Smooth muscle cell of the umbilical artery (primary cell): ENCODE measurements at places on chromosomes 3 and 15. TPM values are rescaled to one million over a fixed set of nuclear protein-coding genes. Genes with fewer than 3 reads are reported as not detected.

The PHLDB2 gene
- 61.5 and 122 TPM in 2 replicates for total RNA-seq

The CCDC71 gene
- 15.1 and 19.7 TPM in 2 replicates for total RNA-seq

The COLQ gene
- 0.23 and 0.30 TPM in 2 replicates for total RNA-seq

The GATA2 gene
- total RNA-seq = 1.5 and 2.1 TPM in 2 replicates

The CD200 gene
- 33.3 and 66.5 TPM in 2 replicates for total RNA-seq

The IGSF10 gene
- total RNA-seq = 0.59 and 1.6 TPM in 2 replicates

The IDH3A gene
- 33.6 and 54.9 TPM in 2 replicates for total RNA-seq

The CAMP gene
- not detected in 2 replicates for total RNA-seq

The CFAP20DC gene
- total RNA-seq = 1.8 and 2.7 TPM in 2 replicates

The SCN11A gene
- total RNA-seq = not detected in 2 replicates

The TMEM266 gene
- not detected in 2 replicates for total RNA-seq

The ERICH6 gene
- total RNA-seq = not detected in 2 replicates
